Fibroblast of skin of back (primary cell): ENCODE measurements at places on chromosomes 11 and 22.

DNA sequence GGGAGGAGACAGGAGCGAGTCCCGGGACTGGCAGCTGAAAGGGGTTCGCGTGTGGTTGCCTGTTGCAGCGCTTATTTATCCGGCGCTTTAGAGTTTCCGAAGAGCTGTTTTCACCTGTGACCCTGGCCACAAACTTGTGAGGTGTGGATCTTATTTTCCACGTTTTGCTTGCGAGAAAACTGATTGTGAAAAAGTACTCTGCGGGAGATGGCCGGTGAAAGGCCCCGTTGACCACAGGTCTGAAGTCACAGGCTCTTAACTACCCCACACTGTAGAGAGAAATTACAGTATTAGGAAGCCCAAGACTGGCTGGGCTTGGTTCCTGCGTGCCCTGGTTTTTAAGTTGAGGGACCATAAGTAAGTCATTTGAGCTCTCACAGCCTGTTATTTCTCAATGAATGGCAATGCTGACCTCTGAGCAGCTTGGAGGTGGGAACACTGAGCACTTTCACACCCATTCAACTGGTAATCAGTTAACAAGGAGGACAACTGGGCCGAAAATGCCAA is 379 bp upstream of the RAB38 start:
- no peak for DNase-seq

GRCh38 chr11:62981743-62982142 is 3.0 kb downstream of the SLC22A6 start:
- no peak for DNase-seq

DNA sequence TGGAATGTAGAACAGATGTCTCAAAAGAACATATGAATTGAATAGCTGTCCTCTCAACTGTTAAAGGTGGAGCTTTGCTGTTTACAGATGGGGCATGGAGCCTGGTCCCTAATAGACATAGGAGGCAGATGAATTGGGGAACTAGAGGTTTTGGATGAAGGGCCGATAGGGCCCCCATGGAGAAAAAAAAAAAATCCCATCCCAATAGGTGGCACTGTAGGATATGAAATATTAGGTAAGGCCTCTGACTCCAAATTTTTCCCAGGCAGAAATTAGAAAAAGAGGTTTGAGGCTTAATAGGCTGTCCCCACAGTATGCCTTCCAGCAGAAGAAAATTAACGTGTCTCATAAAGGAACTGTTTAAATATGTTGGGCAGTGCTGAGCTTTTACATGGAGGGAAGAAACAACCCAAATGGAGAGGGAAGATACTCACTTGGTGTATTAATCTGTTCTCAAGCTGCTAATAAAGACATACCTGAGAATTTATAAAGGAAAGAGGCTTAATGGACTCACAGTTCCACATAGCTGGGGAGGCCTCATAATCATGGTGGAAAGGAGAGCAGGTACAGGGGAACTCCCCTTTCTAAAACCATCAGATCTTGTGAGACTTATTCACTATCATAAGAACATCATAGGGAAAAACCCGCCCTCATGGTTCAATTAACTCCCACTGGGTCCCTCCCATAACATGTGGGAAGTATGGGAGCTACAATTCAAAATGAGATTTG is 30.1 kb upstream of the TMEM45B start:
- peak; percentile 11 for DNase-seq

GRCh38 chr11:73894725-73895335 is 18.0 kb downstream of the PAAF1 start:
- DNase-seq = peak; percentile 62

- DNase-seq = no peak
These were observed 1.4 kb downstream of the SEPTIN3 start for GRCh38 chr22:41970601-41971000.

GRCh38 chr11:114243461-114244372 is 52.5 kb upstream of the NNMT start:
- DNase-seq = no peak

DNA sequence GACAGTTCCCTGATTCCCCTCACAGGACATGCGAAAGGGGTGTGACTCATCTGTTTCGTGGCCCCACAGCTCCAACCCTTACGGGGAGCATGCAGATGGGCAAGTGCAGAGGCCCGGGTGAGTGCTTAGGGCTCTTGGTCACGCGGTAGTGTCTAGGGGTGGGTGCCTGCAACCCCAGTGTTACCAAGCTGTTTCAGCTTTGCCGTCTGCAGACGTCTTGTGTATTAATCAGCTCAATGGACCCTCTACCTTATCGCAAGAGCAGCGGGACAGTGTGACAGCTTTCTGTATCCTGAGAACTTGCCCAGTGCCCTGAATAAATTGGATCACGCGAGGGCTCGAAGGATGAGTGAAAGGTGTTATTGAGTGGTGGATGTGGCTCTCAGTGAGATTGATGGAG is 816.4 kb upstream of the ANO3 start:
- no peak for DNase-seq

DNA sequence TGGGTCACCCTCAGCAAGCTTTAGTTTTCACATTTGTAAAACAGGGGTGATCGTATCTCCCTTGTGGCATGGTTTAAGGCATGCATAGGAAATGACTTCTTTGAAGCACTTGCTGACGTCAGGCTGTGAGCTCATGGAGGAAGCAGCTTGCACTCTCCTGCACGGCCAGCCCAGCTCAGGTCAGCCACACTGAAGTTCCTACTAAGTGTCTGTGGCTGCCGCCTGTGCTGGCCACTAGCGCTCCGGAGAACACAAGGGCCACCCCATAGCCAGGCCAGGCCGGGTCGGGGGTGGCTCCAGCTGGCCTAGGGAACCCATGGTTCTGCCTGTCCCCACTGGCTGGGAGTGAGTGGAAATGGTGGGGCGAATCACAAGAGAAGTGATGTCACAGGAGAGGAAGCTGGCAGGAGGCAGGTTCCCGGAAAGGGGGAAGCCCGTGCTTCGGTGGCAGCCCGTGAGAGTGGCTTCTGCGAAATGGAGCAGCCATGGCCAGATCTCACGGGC is 28.2 kb downstream of the KCTD17 start:
- DNase-seq = peak; percentile 9

DNA sequence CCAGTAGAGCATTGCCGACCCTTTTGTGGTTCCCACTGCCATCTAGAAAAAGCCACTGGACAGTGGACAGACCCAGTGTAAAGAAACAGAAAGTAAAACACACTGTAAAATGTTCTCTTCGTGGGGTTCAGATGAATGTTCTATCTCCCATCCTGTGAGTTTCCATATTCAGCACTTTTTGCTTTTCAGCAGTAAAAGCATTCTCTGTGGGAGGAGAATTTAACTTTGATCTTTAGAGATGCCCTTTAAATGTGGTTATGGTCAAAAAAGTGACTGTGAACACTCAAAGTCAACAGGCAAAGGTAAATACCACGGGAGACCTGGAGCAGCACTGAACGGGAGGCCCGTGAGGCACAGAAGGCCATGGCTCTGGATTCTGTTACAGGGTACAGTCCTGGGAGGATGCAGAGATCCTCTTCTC is 53.9 kb downstream of the FLI1 start:
- no peak for DNase-seq

GRCh38 chr11:86174101-86175046 is 70.2 kb upstream of the EED start:
- peak; percentile 98 for DNase-seq

- DNase-seq = no peak
These were observed 80.7 kb upstream of the FAM181B start for GRCh38 chr11:82814379-82814778.

DNA sequence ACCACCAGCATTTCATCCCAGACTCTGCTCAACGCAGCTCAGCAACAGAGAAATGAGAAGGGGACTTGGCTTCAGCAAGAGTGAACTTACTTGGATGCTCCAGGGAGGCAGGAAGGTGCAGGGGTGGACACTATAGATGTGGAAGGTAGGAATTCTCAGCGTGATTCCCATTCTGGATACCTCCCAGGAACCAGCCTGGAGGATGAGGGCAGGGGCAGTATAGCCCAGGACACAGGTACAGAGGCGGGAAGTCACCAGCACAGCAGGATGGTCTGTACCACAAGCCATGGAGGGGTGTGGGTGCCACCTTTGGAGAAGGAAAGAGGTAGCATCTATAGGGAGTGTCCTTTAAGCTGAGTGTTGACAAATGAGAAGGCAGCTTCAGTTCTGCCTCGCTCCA is 1275.2 kb downstream of the TBC1D22A start:
- no peak for DNase-seq

- no peak for DNase-seq
These were observed 23.4 kb downstream of the KIAA1671 start for GRCh38 chr22:24975813-24976341.

DNA sequence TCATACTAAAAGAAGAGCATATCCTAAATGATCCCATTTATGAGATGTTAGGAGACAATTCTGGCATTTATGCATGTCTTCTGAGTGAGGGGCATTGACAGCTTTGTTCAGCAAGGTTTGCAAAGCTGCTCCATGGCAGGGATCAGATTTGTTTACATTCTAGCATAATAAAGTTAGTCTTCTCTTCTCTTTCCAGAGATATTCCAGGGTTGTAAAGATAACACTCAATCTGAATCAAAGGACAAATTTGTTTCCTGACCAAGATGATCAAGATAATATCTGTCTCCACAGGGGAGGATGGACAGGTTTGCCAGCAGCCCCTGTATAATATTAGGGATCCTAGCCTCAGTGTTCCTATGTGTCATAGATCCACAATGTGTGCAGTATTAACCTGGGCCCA is 77.5 kb upstream of the ZC3H12C start:
- DNase-seq = no peak

DNA sequence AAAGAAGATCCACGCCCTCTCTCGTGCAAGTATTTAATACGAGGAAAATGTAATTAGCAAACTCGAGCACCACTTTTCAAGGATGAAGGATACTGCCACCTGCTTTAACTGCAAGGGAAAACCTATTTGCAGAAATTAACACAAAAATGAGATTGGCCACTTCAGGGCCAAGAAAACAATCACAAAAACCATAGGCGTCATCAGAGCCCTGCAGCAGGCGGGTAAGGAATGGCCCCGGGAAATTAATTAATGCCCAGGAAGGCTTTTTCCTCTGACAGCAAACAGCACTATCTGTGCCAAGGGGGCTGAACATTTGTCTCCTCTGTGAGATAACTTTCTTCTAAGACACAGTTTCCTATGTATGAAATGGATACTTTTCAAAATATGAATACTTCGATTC is 255.7 kb downstream of the CTTN start:
- DNase-seq = no peak

DNA sequence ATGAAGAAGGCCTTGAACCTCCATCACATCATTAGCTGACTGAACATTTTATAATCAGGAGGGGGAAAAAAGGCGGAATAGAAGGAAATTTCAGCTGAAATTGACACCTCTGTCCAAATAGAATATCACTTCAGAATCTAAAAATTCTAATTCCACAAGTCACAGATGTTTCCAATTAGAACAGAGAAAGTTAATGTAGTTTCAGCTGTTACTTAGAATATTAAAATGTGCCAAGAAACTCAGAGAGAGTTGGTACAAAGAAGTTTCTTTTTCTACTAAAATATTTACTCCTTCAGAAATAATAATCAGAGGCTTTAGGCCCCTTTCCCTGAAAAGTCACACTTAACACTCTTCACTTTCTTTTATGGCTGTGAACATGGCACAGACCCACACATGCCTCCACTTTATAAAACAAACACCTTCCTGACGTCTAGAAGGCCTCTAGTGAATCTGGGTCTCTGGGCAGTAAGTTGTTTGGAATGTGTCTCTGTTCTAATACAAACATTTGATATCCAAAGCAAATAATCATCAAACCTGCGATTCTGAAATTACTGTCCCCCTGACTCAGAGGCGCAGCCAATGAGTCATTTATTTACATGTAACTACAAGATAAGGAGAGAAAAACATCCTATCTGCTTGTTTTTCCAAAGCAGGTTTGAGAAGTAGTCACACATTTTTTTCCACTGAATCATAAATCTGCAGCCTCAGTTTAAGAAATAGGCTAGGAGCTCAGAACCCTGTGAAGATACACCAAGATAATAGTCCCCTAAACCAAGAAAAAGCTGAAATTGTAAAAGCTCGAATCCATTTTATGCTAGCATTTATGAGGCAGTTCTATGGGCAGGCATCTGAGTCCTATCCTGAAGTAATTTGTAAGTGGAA is 148.4 kb downstream of the ME3 start:
- DNase-seq = peak; percentile 98

DNA sequence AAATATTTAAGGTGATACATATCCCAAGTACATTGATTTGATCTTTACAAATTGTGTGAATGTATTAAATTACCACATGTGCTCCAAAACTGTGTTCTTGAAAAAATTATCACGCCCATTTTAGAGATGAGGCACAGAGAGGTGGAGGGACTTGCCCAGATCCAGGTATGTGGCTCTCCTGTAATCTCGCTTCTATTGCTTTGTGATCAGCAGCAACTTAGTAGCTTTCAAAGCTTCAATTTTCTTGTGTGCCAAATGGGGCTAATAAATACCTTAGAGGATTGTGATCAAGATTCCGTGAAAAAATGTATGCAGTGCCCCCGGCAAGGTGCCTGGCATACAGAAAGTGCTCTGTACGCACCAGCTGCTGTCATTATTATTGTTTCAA is 18.0 kb downstream of the PTPRJ start:
- no peak for DNase-seq

DNA sequence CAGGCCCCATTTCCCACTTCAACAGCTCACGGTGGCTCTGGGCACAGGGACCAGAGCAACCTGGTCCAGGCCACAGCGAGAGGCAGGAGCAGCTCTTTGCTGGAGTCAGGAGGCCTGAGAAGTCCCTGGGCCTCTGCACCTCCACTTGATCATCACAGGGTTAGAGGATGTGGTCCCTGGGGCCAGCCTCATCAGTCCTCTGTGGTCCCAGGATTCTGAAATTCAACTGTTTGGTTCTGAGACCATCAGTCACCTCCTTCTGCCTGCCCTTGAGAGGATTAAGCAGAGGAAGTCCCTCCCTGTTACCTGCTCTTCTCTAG is 24.9 kb upstream of the CBX7 start:
- no peak for DNase-seq

GRCh38 chr11:102420547-102420946 is 32.0 kb downstream of the TMEM123 start:
- no peak for DNase-seq

DNA sequence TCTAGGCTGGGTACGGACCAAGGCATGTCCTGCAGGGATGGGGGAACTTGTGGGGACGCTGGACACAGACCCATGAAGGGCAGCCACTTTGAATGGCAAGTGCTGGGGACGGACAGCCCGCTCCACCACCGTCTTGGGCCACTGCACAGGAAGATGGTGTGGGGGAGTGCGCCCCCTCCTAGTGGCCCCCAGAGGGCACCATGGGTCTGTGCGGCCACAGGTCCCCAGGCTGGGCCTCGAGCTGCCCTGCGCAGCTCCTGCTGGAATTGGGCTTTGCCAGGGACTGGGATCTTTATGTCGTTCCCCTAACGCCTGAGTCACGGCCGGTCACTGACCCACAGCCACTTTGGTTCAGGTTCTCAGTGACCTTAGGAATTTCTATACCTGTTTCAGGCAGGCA is 44.4 kb downstream of the NAT10 start:
- DNase-seq = no peak

- DNase-seq = peak; percentile 84
These were observed 87.4 kb upstream of the ARHGAP32 start for GRCh38 chr11:129279326-129280026.
